ENCODE measurements at places on chromosomes 6 and 20.

DNA sequence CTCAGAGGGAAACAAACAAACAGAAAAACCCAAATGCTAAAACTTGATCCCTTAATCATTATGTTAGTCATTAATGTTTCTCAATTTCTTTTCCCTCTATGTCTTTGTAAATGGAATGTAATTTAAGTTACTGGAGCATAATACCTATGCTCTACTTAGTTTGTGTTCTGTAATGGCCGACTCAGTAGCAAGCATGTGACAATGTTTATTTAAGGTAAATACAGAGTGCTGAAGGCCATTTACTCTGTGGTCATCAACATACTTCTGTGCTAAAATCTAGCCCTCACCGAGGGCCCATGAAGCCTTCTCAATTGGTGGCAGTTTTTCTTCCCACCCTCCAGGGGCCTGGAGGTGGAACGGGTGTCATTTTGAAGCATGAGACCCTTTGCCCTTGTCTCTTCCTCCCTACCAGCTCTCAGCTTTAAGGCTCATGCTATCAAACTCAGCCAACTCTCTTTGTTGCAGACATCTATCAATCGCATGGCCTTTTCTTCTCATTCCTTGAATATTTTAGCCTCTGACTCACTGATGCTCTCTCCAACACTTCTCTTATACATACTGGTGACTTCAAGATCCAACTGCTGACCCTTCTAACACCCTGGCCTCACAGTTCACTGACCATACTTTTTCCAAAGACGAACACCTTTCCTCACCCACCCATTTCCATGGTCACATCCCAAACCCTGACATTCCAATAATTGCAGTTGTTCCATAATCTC is 48.2 kb downstream of the STX7 start:
- H3K4me3 ChIP-seq: no peak overlapping the region
- DNase-seq: no peak
- no peak overlapping the region for H3K27ac ChIP-seq
- peaks cover 87% of the 10 kb centered on the region for H3K36me3 ChIP-seq
- H3K27me3 ChIP-seq: no peaks in the 10 kb centered on the region
- H3K4me1 ChIP-seq: no peaks in the 10 kb centered on the region

DNA sequence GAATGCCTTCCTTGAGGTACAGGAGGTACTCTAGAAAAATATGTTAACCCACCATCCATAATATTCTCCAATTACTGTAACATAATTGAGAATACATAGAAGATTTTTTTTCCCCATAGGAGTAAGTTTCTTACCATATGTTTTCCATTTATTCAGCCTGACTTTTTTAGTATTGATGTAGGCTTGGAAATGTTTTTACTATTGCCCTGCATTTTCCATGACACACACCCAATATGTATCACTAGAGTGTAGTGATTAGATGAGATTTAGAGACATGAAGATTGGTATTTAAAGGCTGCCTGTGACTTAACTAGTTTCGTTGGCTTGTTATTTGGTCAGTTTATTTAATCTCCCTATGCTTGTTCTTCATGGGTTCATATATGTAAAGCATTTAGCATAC is 39.5 kb downstream of the KCNQ5 start:
- DNase-seq: no peak
- H3K27ac ChIP-seq: no peak overlapping the region
- no peaks in the 10 kb centered on the region for H3K36me3 ChIP-seq
- H3K27me3 ChIP-seq: no peaks in the 10 kb centered on the region

DNA sequence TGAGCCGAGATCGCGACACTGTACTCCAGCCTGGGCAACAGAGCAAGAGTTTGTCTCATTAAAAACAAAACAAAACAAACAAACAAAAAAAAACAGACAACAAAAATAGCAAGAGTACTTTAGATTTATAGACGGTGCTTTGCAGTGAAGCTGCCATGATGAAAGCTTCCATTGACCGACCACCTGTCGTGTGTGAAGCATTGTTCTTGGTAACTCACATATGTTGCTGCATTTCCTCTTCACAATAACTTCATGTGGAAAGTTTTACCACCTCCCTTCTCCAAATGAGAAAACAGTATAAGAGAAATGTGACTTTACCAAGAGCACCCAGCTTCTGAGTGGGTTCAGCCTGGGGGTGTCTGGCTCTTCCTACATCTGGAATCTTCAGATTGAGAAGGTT is 56.4 kb upstream of the PTGIS start:
- H3K27me3 ChIP-seq: peaks cover 3% of the 10 kb centered on the region
- no peaks in the 10 kb centered on the region for H3K36me3 ChIP-seq
- H3K4me1 ChIP-seq: peaks cover 13% of the 10 kb centered on the region
- no peak overlapping the region for H3K4me3 ChIP-seq

GRCh38 chr6:110971468-110971867 is 10.4 kb upstream of the RPF2 start:
- DNase-seq: no peak
- H3K4me3 ChIP-seq: no peak overlapping the region
- H3K27me3 ChIP-seq: no peaks in the 10 kb centered on the region
- no peaks in the 10 kb centered on the region for H3K4me1 ChIP-seq
- H3K27ac ChIP-seq: no peak overlapping the region
